Activated CD4-positive, alpha-beta T cell treated with anti-CD3 and anti-CD28 coated beads, Interleukin-2, Interleukin-4, amounts not matched to agents 100 ng/mL and 50 ng/mL, durations not matched to agents 16 hours and 8 hours (primary cell): ENCODE measurements at places on chromosomes 16 and 17.

- DNase-seq, result peak; percentile 77
Observed at GRCh38 chr17:35588196-35588920, 1.2 kb downstream of the AP2B1 start.

GRCh38 chr17:27544350-27545131, 86.4 kb upstream of the LGALS9 start:
- DNase-seq, result peak; percentile 95

GRCh38 chr16:22948603-22949368, 134.8 kb downstream of the HS3ST2 start:
- peak; percentile 64 for DNase-seq

DNA sequence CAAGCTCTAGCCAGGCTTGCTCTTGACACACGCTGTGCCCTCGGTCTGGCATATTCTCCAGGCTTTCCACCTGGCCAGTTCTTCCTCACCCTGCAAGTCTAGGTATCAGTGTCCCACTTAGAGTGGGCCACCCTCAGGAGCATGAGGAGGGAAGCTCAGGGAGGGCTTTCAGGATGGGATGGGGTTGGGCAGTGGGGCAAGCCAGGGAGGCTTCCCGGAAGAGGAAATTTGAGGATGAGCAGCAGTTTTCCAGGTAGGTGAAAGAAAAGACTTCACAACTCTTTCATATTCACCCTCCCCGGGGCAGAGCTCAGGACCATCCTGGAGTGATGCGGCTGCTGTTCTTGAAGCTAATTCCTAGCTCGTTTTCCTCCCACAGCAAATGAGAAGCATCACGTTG, 14.5 kb upstream of the LDHD start:
- no peak for DNase-seq

DNA sequence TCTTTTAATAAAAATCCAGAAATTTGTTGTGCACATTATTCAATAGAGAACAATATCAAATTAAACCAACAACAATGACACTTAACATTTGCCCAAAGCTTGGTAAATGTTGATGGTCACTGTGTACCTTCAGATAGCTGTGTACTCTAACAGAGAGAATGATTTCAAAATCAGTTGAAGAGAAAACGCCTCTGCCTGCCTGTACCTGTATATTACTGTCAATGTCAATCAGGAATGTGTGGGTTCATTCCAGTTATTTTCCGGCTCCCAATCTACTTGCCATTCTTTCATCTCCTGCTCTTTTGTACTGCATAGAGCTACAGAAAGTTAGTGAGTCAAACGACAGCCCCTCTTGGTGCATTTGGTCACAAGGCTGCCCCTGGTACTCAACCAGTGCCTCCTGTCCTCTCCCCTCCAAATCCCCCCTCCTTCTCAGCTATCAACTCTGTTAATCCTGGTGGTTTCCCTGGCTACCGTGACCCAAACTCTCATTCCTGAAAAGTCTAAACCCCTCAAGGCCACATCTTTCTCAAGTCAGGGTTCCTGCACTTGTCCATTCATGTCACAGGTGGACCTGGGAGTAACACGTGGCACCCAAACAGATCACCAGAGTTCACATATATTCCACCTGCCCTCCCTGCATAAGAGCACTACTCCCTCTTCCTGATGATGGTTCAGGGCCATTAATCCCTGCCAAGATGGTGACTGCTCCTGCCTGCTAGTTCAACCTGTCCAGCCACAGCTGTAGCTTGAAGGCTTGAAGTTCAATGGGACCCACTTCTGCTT, 13.6 kb upstream of the ARL4D start:
- DNase-seq, result no peak

DNA sequence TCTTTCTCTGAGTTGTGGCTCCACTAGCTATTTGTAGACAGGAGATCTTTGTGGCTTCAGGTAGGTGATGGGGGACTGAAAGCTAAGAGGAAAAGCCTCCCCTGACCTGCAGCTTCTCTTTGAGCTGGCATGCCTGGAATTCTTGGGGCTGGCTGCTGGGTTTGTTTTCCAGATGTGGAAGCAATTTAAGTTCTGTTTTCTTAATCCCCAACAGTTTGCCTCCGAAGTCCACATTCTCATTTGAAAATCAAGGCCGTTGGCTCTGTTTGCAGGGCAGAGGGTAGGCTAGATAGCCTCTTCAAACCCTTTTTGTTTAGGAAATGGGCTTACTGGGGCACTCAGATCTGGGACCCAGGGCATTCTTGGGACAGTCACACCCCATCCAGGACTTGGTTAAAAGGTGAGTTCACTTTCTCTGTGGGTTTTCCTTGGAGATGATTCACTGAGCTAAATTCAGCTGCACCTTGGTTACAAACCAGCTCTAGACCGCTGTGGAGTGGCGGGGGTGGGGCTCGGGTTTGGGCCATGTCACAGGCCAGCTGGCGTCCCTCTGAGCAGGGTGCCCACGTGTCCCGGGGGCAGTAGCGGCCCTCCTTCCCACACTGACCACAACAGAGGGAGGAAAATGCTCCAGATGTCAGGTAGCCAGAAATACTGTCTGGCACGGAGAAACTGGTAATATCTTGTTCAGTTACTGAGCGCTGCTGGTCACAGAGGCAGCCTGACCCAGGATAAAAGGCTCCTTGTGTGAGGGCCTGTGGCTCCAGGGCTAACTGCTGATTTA, 108.5 kb downstream of the RAB11FIP4 start:
- no peak for DNase-seq
